Fibroblast of skin of left biceps (primary cell): ENCODE measurements at places on chromosomes 5 and 9.

DNA sequence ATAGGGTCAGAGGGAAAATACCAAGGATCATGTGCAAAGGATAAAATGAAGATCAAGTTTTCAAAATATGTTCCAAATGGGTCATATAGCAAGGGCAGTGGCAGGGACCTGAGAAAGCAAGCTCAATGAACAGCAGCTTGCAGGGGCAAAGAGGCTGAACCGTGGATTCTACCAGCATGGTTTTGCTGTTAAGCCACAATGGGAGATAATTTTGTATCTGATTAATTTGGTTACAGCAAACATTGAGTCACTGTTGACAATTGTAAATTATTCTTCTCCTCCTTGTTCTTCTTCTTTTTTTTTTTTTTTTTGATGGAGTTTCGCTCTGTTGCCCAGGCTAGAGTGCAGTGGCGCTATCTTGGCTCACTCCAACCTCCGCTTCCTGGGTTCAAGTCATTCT is 18.4 kb upstream of the ERAP2 start:
- DNase-seq: no peak

DNA sequence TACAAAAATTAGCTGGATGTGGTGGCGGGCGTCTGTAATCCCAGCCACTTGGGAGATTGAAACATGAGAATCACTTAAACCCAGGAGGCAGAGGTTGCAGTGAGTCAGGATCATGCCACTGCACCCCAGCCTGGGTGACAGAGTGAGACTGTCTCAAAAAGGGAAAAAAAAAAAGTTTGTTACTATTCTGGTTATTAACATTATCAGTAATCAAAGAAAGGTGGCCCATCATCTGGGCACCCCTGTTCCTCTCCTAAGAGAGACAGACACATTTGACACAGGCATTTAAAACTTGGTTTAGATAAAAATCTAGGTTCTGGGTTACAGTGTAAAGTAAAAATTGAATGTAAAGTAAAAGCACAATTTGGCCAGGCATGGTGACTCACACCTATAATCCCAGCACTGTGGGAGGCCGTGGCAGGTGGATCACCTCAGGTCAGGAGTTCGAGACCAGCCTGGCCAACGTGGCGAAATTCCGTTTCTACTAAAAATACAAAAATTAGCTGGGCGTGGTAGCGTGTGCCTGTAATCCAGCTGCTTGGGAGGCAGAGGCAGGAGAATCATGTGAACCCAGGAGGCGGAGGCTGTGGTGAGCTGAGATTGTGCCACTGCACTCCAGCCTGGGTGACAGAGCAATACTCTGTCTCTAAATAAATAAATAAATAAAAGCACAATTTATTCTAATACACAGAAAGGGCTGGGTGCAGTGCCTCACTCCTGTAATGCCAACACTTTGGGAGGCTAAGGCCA is 16.7 kb upstream of the PHYHD1 start:
- no peak for DNase-seq

DNA sequence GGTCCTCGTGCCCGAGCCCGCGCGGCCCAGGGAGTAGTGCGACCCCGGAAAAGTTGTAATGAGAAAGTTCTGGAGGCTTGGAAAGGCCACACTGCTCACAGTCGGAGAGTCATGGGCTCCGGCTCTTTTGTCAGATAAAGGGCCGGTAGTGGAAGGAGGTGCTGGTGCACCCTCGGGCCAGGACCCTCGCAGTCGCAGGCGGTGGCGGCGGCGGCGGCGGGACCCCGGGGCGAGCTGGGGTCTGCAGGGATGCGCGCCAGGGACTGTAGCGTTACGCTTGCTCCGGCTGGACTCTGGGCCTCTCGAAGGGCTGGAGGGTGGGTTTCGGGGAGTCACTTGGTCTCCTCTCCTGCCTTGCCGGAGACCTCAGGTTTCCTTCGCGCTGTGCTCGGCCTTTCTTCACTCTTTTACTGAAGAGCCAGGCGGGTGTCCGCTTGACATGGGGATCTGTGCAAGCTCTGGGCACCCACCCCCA is 1.5 kb downstream of the RORB start:
- no peak for DNase-seq

DNA sequence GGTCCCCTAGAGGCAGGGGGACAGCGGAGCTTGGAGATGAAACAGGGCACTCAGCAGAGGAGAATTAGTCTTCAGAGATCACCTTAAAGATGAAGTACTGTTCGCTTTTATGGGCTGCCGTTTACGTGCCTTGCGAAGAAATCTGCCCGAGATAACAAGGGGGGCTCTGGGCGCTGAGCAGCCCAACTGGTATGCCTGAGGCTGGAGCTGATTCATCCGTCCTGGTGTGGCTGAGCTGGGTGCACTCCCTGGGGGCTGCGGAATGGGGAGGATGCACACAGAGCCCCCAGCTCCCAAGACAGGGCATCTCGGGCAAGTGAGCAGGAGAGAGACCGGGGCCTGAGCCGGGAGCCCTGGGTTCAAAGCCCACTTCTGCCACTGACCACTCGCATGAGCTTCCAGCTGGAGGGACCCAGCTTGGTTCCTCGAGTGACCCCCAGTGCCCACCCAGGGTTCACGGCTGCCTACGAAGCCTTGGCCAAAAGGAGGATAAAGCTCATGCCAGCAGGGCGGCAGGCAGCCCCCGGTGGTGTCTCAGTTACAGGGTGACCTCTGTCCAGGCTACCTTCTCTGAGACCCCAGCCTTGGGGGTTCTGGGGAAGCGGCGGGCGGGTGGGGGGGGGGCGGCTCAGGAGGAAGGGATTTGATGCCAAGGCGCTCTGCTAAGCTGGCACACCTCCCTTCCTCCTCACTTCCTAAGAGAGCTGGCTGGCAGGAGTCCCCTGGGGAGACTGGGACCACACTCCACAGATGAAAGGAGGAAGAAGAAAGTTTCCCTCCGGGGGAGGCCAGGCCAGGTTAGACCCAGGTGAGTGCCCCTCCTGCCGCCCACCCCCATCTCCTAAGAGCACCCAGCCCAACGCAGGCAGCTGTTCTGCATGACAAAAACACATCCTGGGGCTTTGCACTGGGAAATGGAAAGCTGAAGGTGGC is 5.7 kb downstream of the FIBCD1 start:
- DNase-seq: no peak

- peak; percentile 72 for DNase-seq
Observed at GRCh38 chr5:143495821-143496275, 92.4 kb upstream of the NR3C1 start.

- DNase-seq: peak; percentile 53
Observed at GRCh38 chr5:167057665-167058064, 1233.8 kb upstream of the WWC1 start.

DNA sequence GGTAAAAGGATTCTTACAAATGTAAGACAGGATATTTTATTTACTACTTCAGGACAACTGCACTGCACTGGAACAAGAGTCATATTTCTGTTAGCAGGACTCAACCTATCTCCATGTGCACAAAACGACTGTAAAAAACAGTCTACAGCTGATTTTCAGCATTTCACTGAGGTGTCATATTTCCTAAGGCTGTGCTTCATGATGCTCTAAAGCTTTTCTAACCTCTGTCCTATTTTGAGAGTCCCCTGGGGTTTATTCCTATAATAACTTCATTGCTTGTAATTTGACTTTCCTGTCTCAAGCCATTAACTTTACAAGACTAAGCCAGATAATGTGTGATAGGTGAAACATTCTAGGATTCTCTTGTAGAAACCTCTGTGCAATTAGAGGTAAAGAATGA is 472.3 kb downstream of the HINT1 start:
- no peak for DNase-seq

DNA sequence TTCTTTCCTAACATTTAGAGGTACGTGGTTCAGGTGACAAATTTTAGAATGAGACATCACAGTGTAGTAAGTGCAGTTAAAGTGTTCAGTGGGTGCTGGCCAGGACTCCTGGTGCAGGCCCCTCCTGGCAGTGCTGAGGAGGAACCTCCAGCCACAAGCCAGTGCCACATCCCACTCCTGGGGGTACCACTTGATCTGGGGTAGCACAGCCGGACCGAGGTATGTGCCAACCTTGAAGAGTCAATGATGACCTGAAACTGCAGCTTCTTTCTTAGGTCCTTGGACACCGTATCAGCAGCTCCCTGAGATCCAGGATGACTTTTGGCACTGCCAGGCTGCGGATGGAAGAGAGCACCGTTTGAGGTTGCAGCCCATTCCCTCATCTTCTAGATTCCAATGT is 310.4 kb upstream of the IRX4 start:
- no peak for DNase-seq

- DNase-seq: no peak
Observed at GRCh38 chr9:137454597-137455358, 4.4 kb downstream of the NSMF start.

DNA sequence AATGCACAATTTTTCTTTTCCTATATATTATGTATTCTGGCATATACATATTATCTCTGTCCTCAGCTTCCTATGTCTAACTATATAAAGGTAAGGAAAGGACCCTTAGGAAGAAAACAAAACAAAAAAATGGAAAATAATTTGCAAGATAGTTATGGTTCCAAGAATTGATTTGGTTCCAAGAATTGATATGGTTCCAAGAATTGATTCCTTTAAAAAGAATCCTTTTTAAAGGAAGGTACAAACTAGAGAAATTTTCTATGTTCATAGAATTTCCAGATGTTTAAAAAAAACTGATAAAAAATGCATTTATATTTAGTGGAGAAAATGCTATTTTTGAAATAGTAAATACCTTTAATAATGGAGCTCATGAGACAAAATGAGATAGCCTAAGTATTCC is 12.1 kb downstream of the LYRM7 start:
- no peak for DNase-seq

DNA sequence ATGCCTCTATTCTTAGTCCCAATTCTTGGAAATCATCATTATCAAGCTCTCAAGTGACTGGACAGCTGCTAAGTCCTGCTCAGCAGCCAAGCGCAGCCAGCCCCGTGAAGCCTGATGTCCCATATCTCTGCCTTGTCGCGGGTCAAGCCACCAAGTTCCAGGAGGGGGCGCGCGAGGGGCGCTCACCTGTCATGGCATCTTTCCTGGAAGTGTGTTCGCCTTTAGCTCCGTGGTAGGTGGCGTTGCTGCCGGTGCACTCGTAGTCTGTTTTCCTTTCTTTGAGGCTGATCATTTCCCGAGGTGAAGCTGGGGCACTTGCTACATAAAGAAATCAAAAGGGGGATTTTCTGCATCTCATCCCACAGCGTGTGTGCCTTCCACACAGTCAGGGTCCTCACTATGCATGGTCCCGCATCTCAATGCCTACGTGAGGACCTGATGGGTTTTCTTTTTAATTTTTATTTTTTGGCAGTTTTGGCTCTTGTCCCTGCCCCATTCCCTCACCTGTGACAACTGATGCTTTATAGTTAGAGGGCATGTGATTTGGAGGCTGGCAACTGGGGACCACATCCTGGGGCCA is 227.0 kb upstream of the DAP start:
- DNase-seq: no peak

GRCh38 chr5:178872302-178872701 is 12.5 kb downstream of the ZNF354B start:
- DNase-seq: no peak

DNA sequence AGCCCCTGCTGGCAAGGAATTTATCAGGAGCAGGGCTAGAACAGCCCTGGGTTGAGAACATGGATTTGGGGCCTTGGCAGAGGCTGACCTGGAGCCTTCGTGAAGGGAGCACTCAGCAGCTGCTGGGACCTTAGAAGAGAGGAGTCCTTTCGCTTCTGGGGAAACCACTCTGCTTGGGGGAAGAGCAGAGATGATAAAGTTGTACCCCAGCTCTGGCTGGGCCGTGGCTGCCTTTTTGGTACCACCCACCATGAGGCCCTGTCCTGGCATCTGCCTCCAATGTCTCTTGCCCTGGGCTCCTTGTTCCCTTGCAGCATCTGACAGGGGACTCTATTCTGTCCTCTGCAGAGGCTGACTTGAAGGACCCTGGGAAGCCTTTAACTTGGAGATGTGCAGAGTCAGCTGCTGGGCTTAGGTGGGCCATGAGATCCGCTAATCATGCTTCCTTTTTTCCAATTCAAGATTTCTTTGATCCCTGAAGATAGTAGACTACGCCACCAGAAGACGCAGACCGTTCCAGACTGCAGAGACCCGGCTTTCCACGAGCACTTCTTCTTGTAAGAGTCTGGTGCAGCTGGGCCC is 20.2 kb downstream of the RGS3 start:
- no peak for DNase-seq

- peak; percentile 47 for DNase-seq
Observed at GRCh38 chr9:70921136-70921535, 200.3 kb downstream of the TRPM3 start.

DNA sequence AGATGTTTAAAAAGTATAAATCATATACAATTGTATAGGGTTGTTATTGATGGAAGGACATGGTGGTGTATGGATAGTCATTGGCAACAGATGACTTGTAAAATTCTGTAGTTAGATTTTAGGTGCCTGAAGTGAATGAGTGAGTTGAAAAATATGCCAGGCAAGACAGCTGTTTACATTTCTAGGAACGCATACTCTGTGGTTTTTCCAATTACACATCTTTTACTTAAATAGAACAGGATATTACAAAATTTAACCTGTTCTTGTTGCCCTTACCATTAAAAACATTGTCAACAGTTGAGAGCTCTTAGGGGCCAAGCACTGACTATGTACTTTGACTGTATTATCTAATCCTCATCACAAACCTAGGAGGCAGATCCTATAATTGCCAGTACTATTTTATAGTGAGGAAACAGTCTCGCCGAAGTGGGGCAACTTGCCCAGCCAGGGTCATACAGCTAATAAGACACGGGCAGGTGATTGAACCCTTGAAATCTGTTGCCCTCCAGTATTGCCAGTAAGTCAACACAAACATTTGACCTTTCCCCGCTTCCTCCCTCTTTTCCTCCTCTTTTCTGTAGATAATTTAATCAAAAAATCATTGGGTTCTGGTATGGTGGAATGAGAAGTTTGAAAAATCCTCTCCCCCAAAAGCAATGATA is 88.6 kb downstream of the MACROH2A1 start:
- DNase-seq: peak; percentile 17

DNA sequence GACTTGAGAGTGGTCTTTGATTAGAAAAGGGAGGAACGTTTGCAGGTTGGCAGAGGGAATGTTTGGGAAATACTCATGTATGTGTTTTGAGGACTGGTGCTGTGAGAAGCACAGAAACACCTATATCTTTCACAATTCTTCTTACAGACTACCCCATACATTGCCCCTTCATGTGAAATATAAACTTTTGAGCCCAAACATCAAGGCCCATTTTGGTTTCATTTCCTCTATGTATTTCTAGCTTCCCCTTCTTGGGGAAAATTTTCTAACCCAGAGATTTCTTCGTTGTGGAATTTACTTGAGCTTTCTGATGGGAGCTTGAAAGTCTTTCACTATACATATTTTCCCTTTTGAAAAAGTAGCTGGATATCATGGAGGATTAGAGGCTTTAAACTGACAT is 67.6 kb downstream of the FYB1 start:
- no peak for DNase-seq
